ENCODE measurements at places on chromosomes 11 and 22. TPM values are rescaled to one million over a fixed set of nuclear protein-coding genes. Genes with fewer than 3 reads are reported as not detected.

DNA sequence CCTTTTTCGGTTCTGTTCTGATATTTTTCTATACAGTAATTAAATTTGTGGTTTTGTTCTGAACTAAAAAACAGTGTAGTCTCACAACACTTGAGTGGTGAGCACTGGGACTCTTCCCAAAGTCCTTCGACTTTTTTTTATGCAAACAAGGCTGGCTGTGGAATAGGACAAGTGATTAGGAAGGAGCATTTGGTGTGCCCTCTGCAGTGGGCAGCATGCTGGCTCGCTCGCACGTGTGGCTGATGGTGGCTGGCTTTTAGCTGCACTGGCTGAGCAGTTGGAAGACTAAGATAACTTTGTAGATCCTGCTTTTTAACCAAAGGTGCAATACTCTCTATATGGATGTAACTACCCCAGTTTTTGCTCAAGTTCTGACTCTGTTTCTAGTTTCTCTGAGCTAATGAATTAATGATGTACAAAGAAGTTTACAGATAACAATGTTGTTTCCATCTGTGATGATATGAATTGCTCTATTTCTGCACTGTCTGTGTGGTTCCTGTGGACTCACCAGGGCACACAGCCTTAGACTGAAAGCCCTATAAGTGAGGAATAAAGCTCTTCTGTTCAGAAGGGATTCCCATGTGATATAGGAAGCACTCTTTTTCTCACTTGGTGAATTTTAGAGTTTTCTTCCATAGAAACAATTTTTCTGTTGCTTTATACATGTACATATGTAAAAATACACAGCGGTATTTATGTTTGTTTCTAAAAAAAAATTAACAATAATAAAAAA, 143.1 kb upstream of the RASSF10 start:
- no peaks in the 10 kb centered on the region for H3K27me3 ChIP-seq
- H3K4me1 ChIP-seq: peaks cover 41% of the 10 kb centered on the region
- H3K4me3 ChIP-seq: no peak overlapping the region
- DNase-seq: no peak
- no peaks in the 10 kb centered on the region for H3K36me3 ChIP-seq
- peak overlapping the region; percentile 55 for H3K27ac ChIP-seq

The MB gene
- total RNA-seq: 0.50 TPM

GRCh38 chr11:128451652-128452470, 135.5 kb downstream of the ETS1 start:
- H3K36me3 ChIP-seq: no peaks in the 10 kb centered on the region
- peaks cover 4% of the 10 kb centered on the region for H3K27me3 ChIP-seq
- H3K4me1 ChIP-seq: peaks cover 12% of the 10 kb centered on the region
- peak overlapping the region; percentile 10 for H3K4me3 ChIP-seq

DNA sequence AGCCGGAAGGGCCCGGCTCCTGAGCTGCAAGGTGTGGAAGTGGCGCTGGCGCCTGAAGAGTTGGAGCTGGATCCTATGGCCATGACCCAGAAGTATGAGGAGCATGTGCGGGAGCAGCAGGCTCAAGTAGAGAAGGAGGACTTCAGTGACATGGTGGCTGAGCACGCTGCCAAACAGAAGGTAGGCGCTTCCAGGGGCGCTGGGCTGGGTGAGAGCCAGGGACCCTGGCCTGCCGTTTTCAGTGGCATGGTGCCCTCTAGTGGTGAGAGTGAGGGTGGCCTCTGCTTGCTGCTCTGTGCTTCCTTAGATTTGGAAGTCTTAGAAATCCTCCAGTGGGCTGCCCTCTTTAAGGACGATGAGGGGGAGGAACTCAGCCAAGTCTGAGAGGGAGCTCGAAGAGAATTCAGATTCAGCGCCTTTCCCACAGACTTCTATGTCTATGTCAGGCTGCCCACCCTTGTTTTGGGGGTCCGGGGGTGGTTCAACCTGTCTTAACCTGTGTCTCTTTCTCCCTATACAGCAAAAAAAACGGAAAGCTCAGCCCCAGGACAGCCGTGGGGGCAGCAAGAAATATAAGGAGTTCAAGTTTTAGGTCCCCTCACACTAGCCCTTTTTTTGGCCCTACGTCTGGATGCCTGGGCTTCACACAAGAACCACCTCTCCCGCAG, 1.8 kb upstream of the PACS1 start:
- H3K27me3 ChIP-seq: no peaks in the 10 kb centered on the region
- no peak overlapping the region for H3K4me3 ChIP-seq
- DNase-seq: peak; percentile 92
- peaks cover 25% of the 10 kb centered on the region for H3K4me1 ChIP-seq
- peaks cover 46% of the 10 kb centered on the region for H3K36me3 ChIP-seq

The B4GALNT4 gene
- 27.0 TPM for total RNA-seq

- H3K4me3 ChIP-seq: no peak overlapping the region
- no peaks in the 10 kb centered on the region for H3K27me3 ChIP-seq
- H3K36me3 ChIP-seq: no peaks in the 10 kb centered on the region
- no peak overlapping the region for H3K27ac ChIP-seq
- no peak for DNase-seq
- no peaks in the 10 kb centered on the region for H3K4me1 ChIP-seq
Observed at GRCh38 chr11:69553416-69554357, 72.2 kb downstream of the LINC01488 start.

The FIBIN gene
- 54.7 TPM for total RNA-seq

GRCh38 chr22:47997052-47997590, 1234.7 kb downstream of the TBC1D22A start:
- no peak overlapping the region for H3K4me3 ChIP-seq
- no peak overlapping the region for H3K27ac ChIP-seq
- H3K27me3 ChIP-seq: no peaks in the 10 kb centered on the region
- no peaks in the 10 kb centered on the region for H3K4me1 ChIP-seq
- no peaks in the 10 kb centered on the region for H3K36me3 ChIP-seq
- no peak for DNase-seq

GRCh38 chr22:48186146-48186790, 1423.8 kb downstream of the TBC1D22A start:
- H3K27ac ChIP-seq: no peak overlapping the region
- no peak overlapping the region for H3K4me3 ChIP-seq
- no peak for DNase-seq
- H3K36me3 ChIP-seq: no peaks in the 10 kb centered on the region
- no peaks in the 10 kb centered on the region for H3K27me3 ChIP-seq

The CRACR2B gene
- total RNA-seq: 9.4 TPM

DNA sequence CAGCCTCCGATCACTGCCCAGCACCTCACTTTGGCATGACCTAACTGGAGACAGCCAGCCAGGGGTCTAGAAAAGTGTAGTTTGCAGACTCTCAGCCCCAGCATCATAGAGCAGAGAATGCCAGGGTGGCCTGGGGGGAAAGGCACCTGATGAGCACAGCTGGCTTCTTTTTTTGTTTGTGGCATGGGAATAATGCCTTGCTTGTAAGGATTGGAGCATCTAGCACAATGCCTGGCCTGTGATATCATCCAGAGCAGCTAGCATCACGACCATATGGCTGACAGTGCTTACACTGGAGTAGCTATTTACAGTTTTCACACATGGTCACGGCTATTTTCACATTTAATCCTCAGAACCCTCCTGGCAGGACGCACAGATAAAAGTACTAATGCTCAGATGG, 594.8 kb upstream of the B3GAT1 start:
- DNase-seq: peak; percentile 81
- no peaks in the 10 kb centered on the region for H3K27me3 ChIP-seq
- no peak overlapping the region for H3K4me3 ChIP-seq
- H3K27ac ChIP-seq: no peak overlapping the region

DNA sequence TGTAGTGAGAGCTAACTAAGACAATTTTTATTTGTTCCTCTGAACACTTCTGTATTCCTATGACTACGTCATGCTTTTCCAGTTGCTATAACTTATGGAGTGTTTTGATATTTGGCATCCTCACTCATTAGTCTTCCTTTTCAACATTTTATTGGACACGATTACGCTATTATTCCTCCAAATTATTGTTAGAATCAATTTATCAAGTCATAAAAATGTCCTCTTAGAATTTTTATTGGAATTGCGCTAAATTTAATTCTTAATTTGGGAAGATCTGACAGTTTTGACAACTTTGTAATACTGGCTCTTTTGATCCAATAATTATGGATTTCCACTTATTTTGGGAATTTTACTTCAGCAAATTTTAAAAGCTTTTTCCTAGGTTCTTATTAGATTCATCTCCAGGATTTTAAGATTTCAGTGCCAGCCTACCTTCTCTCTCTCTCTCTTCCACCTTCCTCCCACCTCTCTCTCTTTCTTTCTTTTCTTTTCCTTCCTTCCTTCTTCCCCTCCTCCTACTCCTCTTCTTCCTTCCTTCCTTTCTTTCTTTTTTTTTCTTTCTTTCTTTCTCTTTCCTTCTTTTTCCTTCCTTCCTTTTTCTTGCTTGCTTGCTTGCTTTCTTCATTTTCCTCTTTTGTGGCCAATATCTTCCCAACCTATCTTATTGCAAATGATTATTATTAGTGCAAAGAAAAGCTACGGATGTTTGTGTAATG, 50.8 kb downstream of the TST start:
- no peak for DNase-seq
- no peaks in the 10 kb centered on the region for H3K36me3 ChIP-seq
- no peaks in the 10 kb centered on the region for H3K4me1 ChIP-seq
- H3K27me3 ChIP-seq: no peaks in the 10 kb centered on the region
- H3K27ac ChIP-seq: no peak overlapping the region
- no peak overlapping the region for H3K4me3 ChIP-seq

The FXYD2 gene
- 1.4 TPM for total RNA-seq

The DDT gene
- total RNA-seq: 96.9 TPM

The PSMC3 gene
- total RNA-seq: 117 TPM

DNA sequence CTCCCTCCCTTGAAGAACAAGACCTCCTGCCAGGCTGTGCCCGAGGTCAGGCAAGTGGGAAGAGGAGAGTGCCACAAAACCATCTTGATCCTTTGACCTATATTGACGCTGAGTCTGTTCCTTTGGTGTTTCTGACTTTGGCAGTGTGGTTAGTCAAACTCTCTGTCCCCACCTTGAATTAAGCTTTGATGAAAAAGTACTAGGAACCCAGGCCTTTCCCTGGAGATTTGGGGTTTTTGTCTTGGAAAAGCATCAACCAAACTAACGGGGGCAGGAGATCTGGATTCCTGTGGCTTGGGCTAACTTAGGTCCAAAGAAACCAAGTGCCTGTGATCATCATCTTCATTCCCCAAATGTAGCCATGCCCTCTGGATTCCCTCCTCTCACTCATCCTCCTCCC, 40.4 kb downstream of the ARFGAP2 start:
- no peaks in the 10 kb centered on the region for H3K27me3 ChIP-seq
- peaks cover 12% of the 10 kb centered on the region for H3K4me1 ChIP-seq
- H3K36me3 ChIP-seq: peaks cover 4% of the 10 kb centered on the region
- no peak overlapping the region for H3K27ac ChIP-seq
- H3K4me3 ChIP-seq: no peak overlapping the region

DNA sequence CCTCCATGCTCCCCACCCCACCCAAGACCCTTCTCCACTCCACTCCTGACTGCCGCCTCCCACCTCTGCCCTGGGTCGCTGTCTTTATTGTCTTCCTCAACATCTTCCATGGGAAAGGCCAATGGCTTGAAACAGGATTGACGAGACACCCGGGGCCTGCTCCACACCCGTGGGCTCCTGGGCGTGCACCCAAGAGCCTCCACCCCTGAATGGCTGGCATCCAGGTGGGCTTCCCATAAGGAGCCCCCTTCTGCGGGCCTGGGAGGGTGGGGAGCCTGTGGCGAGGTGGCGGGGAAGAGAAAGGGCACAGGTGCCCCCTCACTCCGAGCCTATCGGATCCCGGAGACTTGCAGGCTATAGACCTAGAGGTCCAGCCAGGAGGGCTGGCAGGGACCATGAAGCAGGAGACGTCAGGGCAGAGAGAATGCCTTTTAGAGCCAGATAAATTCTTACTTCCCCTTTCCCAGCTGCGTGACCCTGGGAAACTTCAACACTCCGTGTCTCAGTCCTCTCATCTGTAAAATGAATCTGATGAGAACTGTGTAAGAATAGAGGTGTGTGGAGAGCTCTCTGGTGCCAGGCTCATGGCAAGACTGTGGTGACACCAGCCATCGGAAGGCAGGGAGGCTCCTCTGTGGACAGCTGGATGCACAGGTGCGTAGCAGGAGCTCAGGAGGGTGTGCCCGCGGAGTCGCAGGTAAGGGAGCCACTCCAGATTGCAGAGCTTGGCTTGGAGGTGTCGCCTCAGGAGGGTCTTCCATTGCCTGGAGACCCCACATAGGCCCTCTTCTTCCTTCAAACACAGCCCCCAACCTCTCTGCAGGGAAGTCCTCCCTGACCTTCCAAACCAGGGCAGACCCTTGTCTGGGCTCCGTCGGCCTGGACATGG, 53.9 kb downstream of the SMIM38 start:
- DNase-seq: no peak
- H3K27me3 ChIP-seq: no peaks in the 10 kb centered on the region
- peaks cover 38% of the 10 kb centered on the region for H3K4me1 ChIP-seq
- no peaks in the 10 kb centered on the region for H3K36me3 ChIP-seq

The OR51E2 gene
- 0.39 TPM for total RNA-seq

The FOLH1 gene
- 7.7 TPM for total RNA-seq

DNA sequence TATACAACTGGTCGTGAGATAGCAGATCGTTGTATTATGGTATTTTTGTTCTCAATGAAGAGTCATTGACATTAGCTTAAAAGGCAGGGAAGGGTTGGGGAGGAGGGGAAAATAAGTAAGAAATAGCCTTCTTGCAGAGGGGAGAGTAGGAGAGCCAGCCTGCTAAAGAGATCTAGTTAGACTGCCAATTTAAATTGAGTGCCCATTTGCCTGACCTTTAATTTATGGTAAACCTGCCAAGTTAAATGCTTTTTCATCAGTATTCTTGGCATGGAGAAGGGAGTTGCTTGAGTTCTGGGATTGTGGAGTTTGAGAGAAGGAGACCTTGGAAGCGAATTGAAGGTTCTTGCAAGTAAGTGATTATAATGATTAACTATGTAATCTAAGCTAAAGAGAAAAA, 89.0 kb downstream of the FAM83F start:
- H3K27ac ChIP-seq: no peak overlapping the region
- no peaks in the 10 kb centered on the region for H3K27me3 ChIP-seq
- no peaks in the 10 kb centered on the region for H3K36me3 ChIP-seq
- H3K4me1 ChIP-seq: no peaks in the 10 kb centered on the region

GRCh38 chr11:101810546-101810945, 104.3 kb upstream of the CEP126 start:
- H3K27ac ChIP-seq: no peak overlapping the region
- no peak overlapping the region for H3K4me3 ChIP-seq
- no peaks in the 10 kb centered on the region for H3K36me3 ChIP-seq
- H3K27me3 ChIP-seq: no peaks in the 10 kb centered on the region

DNA sequence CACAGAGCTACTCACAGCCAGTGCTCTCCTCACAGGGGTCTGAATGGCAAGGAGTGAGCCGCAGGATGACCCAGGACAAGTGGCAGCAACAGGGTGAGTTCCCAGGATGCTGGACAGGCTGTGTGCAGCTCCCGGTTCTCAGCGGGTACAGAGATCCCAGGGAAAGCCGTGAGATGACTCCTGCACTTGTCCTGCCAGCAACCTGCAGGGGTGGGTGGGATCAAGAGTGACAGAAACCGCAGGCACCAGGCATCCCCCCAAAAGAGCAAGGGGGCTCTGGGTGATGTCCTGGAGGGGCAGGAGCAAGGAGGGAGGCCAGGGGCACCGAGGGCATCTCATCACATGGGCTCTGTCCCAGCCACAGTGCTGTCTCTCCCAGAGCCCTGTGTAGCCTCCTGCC, 15.9 kb upstream of the PRODH start:
- no peaks in the 10 kb centered on the region for H3K36me3 ChIP-seq
- H3K4me3 ChIP-seq: no peak overlapping the region
- no peak for DNase-seq
- H3K27ac ChIP-seq: no peak overlapping the region
- H3K27me3 ChIP-seq: no peaks in the 10 kb centered on the region

- H3K27me3 ChIP-seq: no peaks in the 10 kb centered on the region
- no peaks in the 10 kb centered on the region for H3K36me3 ChIP-seq
- DNase-seq: no peak
- no peaks in the 10 kb centered on the region for H3K4me1 ChIP-seq
- peak overlapping the region; percentile 65 for H3K4me3 ChIP-seq
- peak overlapping the region; percentile 97 for H3K27ac ChIP-seq
Observed at GRCh38 chr11:46120346-46121300, 631 bp downstream of the PHF21A start.

The C11orf87 gene
- total RNA-seq: 56.1 TPM

The MYO7A gene
- 3.0 TPM for total RNA-seq
